ENCODE measurements at places on chromosomes 4 and X.

DNA sequence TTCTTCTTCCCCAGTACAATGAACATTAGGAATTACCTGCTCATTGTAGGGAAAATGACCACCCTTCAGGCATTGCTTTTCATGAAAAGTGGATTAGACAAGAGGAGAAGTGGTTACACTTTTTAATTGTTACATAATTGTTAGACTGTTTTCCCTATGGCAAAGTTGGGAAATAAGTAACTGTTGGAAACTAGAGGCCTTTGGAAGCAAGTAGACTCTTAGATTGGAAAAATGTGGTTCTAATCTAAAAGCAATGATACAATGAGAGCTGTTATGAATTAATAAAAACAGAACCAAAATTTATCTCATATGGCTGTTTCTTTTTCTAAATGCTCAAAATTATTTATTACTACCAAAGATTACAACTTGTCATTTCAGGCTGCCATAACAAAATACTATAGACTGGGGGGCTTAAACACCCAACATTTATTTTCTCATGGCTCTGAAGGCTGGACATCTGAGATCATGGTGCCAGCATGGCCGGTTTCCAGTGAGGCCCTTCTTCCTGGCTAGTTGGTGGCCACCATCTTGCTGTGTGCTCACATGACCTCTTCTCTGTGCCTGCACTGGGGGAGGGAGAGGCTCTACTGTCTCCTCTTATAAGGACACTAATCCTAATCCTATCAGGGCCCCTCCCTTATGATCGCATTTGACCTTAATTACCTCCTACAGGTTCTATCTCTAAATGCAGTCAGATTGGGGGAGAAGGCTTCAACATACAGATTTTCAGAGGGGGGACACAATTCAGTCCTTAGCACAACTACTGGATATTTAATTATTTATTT lies 12.5 kb downstream of the CC2D2A start:
- no peak for DNase-seq

- no peak for DNase-seq
Measured at GRCh38 chrX:2514131-2514530, 13.4 kb upstream of the DHRSX start.

DNA sequence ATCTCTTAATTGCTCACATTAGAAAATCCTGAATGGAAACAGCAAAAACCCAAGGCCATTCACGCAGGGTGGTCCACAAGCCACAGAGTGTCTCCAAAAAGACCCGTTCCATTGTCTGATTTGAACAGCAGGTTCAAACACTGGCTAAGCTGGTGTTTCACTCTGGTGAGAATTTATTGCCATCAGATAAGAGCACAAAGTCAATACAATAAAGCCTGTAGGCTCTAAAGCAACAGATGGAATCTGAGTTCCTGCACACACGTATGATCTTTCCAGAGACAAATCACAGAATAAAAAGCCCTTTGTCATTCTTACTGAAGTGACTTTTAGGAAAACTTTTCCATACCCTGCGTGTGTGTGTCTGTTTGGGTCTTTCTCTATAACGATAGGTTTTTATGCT lies 5.1 kb upstream of the SFRP2 start:
- no peak for DNase-seq

- DNase-seq = no peak
Measured at GRCh38 chrX:138923805-138924204, 212.3 kb upstream of the FGF13 start.

DNA sequence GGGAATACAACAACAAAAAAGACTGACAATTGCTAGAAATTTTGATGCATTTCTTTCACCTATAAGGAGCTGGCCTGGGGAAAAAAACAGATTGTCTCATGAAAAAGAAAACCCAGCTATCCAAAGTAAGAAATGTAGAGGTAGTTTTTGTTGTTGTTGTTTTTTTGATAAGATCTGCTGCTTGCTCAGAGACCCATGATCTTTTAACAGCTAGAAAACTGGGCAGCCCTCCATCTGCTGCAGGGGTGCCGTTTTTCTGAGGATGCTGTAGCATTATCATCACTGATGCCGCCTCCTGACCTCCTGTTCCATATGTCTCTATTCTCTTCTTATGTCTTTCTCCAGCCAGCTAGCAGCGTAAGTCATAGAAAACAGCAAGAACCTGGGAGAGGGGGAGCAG lies 98.3 kb downstream of the BMPR1B start:
- DNase-seq = no peak

DNA sequence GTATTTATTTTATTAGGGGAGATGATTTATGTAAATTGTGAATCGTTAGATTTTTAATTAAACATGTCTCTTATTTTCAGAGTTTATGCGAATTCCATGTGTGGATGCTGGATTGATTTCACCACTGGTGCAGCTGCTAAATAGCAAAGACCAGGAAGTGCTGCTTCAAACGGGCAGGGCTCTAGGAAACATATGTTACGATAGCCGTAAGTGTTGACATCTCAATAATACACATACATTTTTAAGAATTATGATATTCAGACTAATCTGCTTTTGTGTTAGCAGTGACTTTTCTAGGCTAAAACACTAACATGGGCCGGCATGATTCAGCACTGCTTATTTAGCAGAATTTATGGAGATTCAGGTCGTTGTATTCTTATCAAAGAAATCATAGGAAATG lies 91.2 kb downstream of the RAP1GDS1 start:
- no peak for DNase-seq

GRCh38 chrX:153662266-153662665 lies 11.3 kb downstream of the PNCK start:
- no peak for DNase-seq

- no peak for DNase-seq
Measured at GRCh38 chr4:13963601-13964000, 336.1 kb upstream of the BOD1L1 start.

GRCh38 chr4:136524039-136524438 lies 1008.3 kb downstream of the PCDH18 start:
- DNase-seq = no peak

DNA sequence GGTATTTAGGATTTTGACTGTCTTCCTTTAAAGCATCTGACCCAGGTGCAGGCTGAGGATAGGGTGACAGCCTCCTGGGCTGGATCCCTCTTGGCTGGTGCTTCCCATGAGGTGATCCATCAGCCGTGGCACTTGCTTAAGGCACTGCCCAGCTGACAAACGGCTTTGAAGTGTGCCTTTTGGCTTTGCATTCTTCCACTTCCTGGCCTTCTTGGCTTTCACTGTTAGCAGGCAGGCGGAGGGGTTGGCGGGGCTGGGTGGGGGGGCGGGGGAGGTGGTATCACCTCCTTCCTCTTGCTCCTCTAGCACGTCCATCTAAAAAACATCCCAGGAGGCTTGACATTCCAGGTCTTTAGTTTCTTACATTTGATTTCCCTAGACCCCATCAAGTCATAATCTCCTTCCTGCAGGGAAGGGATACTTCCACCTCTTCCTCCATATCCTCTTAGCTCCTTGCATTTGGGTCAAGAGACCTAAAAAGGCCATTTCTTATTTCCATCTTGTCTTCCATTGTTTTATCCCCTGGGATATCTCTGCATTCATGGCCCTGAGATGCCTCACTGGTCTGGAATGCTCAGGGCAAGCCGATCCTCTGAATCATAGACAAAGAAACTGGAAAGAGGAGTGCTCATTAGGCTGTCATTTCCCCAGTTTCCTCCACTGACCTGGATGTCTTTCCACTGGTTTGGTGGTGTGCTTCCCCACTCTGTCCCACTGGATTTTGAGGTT lies 11.3 kb upstream of the APLN start:
- DNase-seq = peak; percentile 40

DNA sequence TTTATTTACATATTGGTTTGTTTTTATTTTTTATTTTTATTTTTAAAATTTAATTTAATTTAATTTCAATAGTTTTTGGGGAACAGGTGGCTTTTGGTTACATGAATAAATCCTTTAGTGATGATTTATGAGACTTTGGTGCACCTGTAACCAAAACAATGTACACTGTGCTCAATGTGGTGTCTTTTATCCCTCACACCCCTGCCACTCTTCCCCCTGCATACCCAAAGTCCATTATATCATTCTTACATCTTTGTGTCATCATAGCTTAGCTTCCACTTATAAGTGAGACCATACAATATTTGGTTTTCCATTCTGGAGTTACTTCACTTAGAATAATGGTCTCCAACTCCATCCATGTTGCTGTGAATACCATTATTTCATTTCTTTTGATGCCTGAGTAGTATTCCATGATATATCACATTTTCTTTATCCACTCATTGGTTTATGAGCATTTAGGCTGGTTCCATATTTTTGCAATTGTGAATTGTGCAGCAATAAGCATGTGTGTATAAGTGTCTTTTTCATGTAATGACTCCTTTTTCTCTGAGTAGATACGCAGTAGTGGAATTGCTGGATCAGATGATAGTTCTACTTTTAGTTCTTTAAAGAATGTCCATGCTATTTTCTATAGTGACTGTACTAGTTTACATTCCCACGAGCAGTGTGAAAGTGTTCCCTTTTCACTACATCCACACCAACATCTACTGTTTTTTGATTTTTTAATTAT lies 157.1 kb downstream of the CPXCR1 start:
- no peak for DNase-seq

DNA sequence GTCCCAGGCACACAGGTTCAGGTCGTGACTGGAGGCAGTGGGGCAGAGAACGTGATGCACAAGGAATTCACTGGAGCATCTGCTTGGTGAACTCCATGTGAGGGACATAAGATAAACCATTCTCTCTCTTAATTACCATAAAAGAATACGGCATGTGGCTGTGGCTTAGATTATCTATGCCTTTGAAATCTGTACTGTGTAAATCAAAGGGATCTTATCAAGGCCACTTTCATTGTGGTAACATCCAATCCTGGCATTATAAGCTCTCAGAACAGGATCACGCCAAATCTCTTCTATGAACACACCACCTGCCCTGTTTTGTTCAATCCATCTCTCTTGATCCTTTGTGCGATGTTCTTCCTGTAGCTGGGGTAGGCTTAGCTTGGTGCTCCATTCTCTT lies 192.3 kb downstream of the SPATA18 start:
- no peak for DNase-seq

DNA sequence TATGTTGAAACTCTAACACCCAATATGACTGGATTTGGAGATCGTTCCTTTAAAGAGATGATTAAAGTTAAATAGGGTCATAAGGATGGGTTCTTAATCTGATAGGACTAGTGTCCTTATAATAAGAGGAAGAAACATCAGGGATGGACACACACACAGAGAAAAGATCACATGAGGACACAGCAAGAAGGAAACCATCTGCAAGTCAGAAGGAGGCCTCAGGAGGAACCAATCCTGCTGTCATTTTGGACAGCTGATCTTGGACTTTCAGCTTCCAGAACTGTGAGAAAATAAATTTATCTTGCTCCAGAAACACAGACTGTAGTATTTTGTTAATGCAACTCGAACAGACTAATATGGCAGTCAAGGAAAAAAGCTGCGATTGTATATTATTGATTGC lies 631.5 kb downstream of the PCDH7 start:
- DNase-seq = no peak

DNA sequence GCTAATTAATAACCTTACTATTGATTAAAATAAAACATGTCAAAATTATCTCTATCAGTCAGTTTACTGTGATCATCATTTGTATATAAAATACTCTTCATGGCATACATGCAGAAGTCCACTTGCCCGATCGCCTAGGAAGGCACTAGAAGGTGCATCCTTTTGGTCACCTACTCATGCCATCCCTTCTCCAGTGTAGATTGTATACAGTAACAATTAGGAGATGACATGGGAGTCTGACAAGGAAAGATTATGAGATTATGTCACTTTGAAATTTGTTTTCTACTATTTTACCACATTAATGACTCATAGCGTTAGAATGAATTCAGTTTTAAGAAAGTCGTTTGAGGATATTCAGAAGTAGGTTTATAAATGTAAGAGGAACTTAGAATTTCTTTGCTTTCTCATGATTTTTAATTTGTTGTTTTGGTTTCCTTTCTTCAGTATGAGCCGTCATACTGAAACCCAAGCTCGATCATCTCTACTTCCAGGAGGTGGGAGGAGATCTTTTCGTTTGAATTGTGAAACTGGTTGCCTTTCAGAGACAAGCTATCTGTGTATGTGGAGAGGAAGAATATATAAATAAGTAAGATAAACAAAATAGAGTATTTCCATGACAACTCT lies 51.1 kb upstream of the UNC5C start:
- no peak for DNase-seq

GRCh38 chr4:139458999-139459398 lies 5.1 kb downstream of the RAB33B start:
- DNase-seq = no peak

- DNase-seq = no peak
Measured at GRCh38 chrX:122586831-122587230, 597.2 kb upstream of the GRIA3 start.

GRCh38 chrX:40468033-40468846 lies 112.5 kb upstream of the ATP6AP2 start:
- peak; percentile 57 for DNase-seq

GRCh38 chr4:116217781-116218180 lies 867.6 kb downstream of the TRAM1L1 start:
- no peak for DNase-seq

- DNase-seq = peak; percentile 89
Measured at GRCh38 chrX:103254171-103254824, 657 bp downstream of the TCEAL8 start.

GRCh38 chrX:10514891-10515290 lies 105.5 kb downstream of the MID1 start:
- no peak for DNase-seq

DNA sequence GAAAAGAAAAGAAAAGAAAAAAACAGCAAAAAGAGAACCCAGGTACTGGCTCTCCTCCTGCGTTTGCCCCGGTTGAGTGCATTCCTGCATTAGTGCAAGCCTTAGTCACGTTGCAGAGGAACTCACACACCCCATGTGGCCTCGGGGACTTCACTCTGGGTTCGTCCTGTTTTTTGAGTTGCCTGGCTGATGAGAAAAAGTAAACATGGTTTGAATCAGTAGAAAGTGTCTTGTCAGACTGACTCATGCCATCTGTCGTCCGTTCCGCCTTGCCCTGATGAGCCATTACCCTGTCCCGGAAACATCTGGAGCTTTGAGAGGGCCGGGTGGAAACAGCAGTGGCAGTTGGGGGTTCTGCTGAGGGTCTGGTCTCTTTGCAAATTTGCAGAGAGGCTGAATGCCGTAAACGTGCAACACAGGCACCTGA lies 16.3 kb downstream of the CD99 start:
- DNase-seq = peak; percentile 61

DNA sequence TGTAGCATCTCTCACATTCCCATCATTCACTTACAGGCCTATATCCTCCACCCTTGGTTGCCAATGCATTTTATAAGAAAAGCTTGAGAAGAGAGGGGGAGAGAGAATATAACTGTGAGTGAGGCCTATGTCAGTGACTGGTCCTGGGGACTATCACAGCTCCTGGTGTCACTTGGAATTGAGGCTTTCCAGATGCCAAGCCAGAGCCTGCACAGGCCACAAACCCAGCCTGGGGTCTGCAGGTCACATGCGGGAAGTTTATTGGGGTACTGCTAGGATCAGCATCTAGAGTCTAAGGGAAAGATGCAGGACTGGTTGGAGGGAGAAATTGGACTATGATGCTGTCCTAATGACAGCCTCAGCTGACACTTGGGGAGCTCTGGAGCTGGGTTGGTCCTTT lies 47.6 kb downstream of the RTL5 start:
- DNase-seq = no peak

GRCh38 chr4:38360201-38360600 lies 303.8 kb upstream of the KLF3 start:
- DNase-seq = no peak
